Ascending aorta (tissue), 2 donors: ENCODE measurements at places on chromosomes 2 and 18. TPM values are rescaled to one million over a fixed set of nuclear protein-coding genes. Genes with fewer than 3 reads are reported as not detected.

The C18orf54 gene
- 0.96 TPM for total RNA-seq

GRCh38 chr18:58257461-58257860, 213.4 kb downstream of the NEDD4L start:
- no peak overlapping the region for H3K27ac ChIP-seq
- H3K27me3 ChIP-seq: no peaks in the 10 kb centered on the region
- H3K4me3 ChIP-seq: no peak overlapping the region
- no peaks in the 10 kb centered on the region for H3K36me3 ChIP-seq

GRCh38 chr2:82182270-82182669, 1877.7 kb upstream of the LRRTM1 start:
- H3K4me1 ChIP-seq: no peaks in the 10 kb centered on the region
- H3K27ac ChIP-seq: no peak overlapping the region
- no peaks in the 10 kb centered on the region for H3K36me3 ChIP-seq
- DNase-seq: no peak

The TIA1 gene
- total RNA-seq: 19.3 TPM

- H3K36me3 ChIP-seq: no peaks in the 10 kb centered on the region
- H3K27me3 ChIP-seq: no peaks in the 10 kb centered on the region
- no peak overlapping the region for H3K4me3 ChIP-seq
- peak overlapping the region; percentile 85 for H3K27ac ChIP-seq
Observed at GRCh38 chr18:62438866-62439265, 84.0 kb upstream of the ZCCHC2 start.

The ARHGAP25 gene
- 8.3 TPM for total RNA-seq

DNA sequence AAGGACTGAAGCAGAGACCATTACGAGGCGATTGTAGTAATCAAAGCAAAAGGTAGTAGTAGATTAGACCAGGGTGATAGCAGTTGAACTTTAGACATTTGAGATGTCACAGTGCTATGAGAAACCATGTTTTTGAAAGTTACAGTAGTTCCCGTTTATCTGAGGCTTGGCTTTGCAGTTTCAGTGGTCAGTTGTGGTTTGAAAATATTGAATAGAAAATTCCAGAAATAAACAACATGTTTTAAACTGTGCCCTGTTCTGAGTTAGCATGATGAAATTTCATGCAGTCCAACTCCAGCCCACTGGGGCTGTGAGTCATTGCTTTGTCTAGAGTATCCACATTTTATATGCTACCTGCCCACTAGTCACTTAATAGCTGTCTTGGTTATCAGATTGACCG, 47.5 kb downstream of the ZNF638 start:
- H3K4me1 ChIP-seq: no peaks in the 10 kb centered on the region
- no peak for DNase-seq
- H3K27ac ChIP-seq: no peak overlapping the region
- no peaks in the 10 kb centered on the region for H3K27me3 ChIP-seq
- peaks cover 49% of the 10 kb centered on the region for H3K36me3 ChIP-seq

DNA sequence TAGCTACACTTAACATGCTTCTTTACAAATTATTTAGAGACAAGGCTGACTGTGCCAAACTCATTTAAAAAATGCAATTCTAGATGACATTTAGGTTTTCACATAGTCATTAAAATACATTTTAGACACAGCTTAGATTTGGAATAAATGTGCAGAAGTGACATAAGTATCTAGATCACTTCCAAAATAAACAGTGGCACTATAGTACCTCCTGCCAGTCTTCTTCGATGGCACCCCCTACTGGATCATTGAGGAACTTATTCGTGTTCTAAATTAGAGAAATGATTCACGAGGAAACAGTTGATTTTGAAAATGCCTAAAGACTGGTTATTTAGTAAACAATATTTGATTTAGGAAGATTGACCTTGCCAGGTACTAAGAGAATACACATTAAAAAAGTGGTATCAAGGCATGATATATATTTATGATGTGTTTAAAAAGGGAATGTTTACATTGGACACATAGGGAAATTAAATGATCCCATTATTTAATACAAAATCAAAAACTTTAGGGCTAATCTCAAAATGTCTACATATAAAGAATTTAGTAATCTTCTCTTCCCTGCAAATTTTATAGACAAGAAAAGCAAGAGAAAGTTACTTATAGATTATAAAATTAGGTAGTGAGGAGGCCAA, 323.9 kb downstream of the XIRP2 start:
- H3K36me3 ChIP-seq: no peaks in the 10 kb centered on the region
- no peak overlapping the region for H3K4me3 ChIP-seq
- no peaks in the 10 kb centered on the region for H3K27me3 ChIP-seq
- DNase-seq: no peak
- H3K27ac ChIP-seq: no peak overlapping the region

DNA sequence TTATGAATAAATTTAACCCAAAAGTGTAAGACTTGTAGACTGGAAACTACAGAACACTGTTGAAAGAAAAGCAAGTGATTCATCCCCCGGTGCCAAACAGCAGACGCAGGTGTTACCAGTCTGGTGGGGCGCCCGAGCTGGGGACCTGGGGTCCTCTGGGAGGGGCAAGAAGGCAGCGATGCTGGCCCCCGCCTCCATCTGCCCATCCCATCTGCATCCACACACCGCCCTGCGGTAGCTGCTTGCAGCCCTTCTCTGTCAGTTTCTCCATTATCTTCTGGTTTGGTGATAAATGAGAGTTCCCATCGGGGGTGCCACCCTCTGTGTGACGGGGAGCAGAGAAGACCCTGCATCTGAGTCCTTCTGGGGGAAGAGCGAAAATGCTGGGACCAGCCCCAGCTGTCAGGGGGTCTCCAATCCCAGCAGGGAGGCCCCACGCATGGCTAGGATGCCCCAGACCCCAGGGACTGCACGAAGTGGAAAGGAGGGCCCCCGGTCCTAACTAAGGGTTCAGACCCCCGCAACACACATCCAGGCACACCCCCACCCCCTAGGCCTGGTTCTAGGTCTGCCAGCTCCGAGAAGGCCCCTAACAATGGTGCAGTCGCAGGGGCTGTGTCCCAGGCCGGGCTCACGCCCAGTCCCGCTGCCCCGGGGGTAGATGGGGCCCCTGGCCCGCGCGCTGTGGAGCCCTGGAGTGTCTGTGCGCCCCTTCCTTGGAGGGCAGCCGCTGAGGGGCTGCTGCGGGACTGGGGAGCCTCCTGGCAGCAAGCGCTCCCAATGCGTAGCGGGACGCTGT, 686 bp upstream of the RGPD8 start:
- no peaks in the 10 kb centered on the region for H3K27me3 ChIP-seq
- no peak overlapping the region for H3K27ac ChIP-seq
- no peak overlapping the region for H3K4me3 ChIP-seq
- DNase-seq: no peak
